Activated CD4-positive, alpha-beta T cell treated with anti-CD3 and anti-CD28 coated beads for 4 hours (primary cell): ENCODE measurements at places on chromosomes 1 and 21.
A peak's percentile ranks its signal among the peaks of the same experiment; 100 is the strongest.

DNA sequence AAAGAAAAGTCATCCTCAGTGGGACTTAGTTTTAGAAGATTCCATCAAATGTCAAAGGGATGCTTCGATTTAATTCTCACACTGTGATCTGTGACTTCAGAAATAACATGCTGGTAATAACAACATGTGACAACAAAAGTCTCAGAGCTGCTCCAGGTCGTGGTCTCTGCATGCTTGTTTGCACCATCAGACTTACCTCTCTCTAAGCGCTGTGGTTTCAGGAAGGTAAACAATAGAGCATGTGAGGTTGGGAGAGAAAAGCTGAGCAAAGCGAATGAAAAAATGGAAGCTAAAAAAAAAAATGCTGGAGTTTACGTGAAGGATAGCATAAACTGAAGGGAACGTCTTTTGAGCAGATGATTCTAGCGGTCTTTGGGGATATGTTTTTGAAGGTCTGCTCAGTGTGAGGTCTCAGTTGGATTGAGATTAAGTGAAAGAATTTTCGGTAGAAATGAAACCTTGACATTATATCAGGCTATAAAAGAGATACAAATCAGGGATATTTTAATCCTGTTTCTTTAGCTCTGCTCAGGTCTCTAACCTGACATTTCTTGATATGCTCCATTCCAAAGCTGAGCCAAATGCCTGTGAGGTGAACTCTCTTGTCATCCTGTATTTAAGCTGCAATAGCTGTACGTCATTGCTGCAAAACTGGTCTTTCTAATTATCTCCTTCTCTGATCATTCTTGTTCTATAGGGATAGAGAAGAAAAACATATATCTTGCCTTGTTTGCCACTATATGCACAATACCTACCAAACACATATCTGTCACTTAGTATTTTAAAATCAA is 86.5 kb downstream of the C1orf21 start:
- DNase-seq: no peak

- DNase-seq: no peak
Measured at GRCh38 chr1:220873868-220874655, 5.2 kb upstream of the HLX start.

- DNase-seq: no peak
Measured at GRCh38 chr1:237879195-237879594, 11.5 kb downstream of the ZP4 start.

DNA sequence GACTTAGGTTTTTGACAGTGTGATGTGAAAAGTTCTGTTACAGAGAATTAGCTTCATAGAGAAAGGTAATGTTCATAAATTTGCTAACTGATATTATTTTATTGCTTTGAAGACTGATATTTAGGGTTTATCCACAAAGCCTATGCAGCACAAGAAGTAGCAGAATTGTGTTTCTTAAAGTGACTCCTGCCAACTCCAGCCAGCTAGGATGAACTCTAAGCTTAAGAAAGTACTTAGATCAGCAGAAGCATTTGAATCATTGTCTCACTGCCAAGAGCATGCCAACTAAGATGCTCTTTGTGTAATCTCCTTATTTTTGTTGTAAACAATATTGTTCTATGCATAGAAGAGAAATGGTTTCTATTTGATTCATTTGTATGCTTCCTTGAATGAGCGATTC is 589.4 kb upstream of the ADGRL4 start:
- no peak for DNase-seq

DNA sequence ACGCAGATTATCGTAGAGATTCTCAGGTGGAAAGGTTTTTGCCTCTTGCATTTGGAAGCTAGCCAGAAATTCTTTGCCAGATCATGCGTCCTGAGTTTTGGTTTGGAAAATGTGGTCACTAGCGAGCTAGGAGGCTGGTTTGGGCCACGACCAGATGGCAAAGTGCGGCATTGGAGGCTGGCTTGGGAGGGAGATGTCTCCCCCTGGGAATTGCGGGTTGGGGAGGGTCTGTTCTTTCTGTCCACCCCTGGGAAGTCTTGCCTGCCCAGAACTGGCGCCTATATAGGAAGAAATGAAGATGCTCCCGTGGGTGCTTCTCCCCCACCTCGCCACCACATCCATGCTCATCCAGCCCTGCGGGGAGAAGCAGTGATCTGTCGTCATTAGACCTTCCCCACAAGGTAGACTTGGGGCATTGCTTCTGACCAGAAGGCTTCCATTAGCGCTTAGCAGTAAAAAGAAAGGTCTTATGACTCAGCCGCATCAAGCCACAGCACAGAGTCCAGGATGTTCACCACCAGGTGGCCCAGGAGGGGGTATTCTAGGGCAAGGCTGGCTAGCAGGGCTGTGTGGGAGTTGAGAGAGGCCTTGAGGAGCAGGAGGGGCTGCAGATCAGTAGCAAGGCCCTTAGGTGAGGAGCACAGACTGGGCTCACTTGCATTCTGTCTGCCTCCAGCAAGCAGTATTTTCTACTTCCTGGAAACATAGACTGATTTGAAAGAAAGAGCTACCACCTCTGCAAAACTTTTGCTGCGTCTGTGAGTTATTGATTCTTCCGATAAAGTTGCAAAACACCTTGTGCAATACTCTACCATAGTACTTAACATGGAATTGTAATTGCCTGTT is 1.5 kb upstream of the PTP4A2 start:
- DNase-seq: peak; percentile 76

DNA sequence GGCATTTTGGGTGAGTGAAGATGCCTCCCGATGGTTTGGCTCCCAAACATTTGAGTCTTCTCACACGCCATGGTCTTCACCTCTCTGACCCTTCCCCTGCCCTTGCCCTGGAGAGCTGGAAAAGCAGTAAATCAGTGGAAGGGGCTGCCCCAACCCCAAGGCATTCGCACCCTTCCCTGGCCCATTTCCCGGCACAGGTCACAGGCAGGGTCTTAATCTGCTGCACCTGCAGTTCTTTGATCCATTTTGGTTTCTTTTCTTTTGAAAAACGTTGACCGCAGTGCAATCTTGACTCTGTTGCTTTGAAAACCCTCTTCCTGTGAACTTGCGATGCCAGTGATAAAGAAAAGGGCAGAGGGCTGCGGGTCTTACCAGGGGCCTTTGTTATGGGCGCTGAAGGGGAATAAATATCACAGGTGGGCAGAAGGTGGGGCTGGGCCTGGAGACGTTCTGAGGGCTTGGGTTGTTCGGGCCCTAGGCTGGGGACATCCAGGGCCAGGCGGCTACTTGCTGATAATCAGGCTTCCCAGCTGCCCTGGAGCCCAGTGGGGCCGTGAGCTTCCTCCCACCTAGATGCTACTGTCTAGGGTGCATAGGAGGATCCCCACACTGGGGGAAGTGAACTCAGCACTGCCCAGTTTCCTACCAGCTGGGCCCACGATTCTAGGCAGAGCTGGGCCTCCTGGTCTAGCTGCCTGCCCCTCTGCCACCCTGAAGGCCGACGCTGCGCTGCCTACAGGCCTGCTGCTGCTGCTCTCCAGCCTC is 38.6 kb upstream of the EPS8L3 start:
- peak; percentile 43 for DNase-seq
